ENCODE measurements at places on chromosomes 7 and 10.

DNA sequence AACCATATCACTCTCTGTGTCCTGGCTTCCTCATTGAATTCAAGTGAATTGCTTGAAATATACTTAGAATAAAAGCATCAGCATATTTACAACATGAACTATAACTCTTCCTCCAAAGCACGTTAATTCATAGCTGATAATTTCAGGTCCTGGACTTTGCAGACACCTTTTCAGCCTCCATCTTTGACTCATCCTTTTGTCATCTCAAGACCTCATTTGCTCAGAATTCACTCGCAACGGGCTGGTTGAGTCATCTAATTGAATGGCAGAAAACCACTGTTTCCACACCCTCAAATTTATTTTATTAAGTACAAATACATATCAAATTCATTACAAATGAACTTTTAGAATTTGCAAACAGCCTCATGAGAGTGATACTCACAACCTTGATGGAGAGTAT is 545.7 kb downstream of the GATA3 start:
- no peaks in the 10 kb centered on the region for H3K36me3 ChIP-seq
- no peak for DNase-seq
- peaks cover 4% of the 10 kb centered on the region for H3K27me3 ChIP-seq

- no peak overlapping the region for H3K27ac ChIP-seq
- DNase-seq: no peak
- peaks cover under 1% of the 10 kb centered on the region for H3K4me1 ChIP-seq
These were observed 9.4 kb upstream of the ANKRD1 start for GRCh38 chr10:90930070-90930837.

DNA sequence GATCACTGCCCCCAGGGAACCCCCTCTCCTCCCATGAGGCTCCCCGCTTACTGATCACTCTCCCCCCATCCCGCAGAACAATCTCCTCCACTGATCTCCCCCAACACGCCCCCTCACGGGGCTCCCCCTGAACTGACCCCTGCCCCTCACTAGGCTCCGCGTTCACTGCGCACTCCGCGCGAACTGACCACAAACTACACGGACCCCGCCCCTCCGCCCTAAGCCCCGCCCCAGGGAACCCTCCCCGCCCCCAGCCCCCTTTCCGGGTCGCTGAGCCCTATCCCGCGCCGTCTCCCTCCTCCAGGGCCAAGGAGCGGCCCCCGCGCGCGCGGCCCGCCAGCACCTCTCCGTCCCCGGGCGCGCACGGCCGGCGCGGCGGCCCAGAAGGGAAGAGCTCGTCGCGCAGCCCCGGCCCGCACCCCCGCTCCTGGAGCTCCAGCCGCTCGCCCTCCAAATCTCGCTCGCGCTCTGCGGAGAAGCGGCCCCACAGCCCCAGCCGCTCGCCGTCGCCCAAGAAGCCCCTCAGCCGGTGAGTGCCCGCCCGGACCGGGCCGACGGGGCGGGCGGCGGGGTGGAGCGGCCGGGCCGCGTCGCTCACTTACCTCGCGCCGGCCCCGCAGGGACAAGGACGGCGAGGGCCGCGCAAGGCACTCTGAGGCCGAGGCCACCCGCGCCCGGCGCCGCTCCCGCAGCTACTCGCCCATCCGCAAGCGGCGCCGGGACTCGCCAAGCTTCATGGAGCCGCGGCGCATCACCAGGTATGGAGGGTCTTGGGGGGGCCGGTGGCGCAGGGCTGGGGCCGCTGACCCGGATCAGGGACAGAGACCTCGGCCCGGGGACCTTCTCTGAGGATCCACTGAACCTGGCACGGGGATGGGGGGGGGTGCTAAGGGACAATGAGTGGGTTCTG is 19.9 kb upstream of the HSPB1 start:
- no peaks in the 10 kb centered on the region for H3K36me3 ChIP-seq
- H3K27ac ChIP-seq: no peak overlapping the region
- DNase-seq: no peak

DNA sequence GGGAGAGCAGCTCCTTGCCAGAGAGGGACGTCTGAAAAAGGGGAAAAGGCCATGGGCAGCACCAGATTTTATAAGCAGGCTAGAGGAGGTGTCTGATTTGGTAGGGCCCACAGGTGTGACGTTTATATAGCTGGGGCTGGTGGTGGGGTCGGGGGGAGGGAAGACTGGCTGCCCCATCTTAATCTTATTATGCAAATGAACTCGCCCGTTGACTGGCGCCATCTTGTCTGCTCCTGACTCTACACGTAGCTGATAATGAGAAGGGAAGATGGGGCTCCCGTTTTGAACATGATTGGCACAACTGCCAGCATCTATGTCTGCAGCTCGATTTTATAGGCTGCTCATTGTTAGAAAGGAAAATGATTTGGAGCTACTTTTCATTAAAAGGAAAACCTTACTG is 28.6 kb upstream of the CADPS2 start:
- H3K4me1 ChIP-seq: no peaks in the 10 kb centered on the region
- no peak for DNase-seq
- no peaks in the 10 kb centered on the region for H3K36me3 ChIP-seq
- no peak overlapping the region for H3K27ac ChIP-seq
- no peaks in the 10 kb centered on the region for H3K27me3 ChIP-seq

GRCh38 chr10:52571516-52572182 is 200.9 kb downstream of the MBL2 start:
- no peak overlapping the region for H3K27ac ChIP-seq
- H3K4me3 ChIP-seq: no peak overlapping the region
- H3K27me3 ChIP-seq: no peaks in the 10 kb centered on the region
- H3K4me1 ChIP-seq: no peaks in the 10 kb centered on the region
- DNase-seq: no peak
- no peaks in the 10 kb centered on the region for H3K36me3 ChIP-seq

- H3K27me3 ChIP-seq: peaks cover 69% of the 10 kb centered on the region
- peak overlapping the region; percentile 65 for H3K4me3 ChIP-seq
- no peaks in the 10 kb centered on the region for H3K36me3 ChIP-seq
- DNase-seq: no peak
- peaks cover 8% of the 10 kb centered on the region for H3K4me1 ChIP-seq
- no peak overlapping the region for H3K27ac ChIP-seq
These were observed 1.8 kb upstream of the GLI3 start for GRCh38 chr7:42238709-42239366.

DNA sequence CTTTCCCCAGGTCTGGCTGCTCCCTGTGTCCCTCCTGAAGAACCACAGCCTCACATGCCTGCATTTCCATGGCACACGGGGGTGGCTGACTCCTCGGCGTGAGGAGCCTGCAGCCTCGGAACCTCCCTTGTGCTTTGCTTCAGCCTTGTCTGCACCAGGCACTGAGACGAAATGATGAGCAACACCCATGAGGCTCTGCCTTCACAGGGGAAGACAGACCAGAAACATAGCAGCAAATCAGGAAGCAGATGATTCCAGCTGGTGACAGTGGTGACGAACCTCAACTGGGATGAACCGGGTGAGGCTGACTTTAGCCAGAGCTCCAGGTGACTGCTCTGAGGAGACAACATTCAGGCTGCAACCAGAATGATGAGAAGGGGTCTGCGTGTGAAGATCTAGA is 84.5 kb upstream of the SMNDC1 start:
- DNase-seq: no peak
- H3K27me3 ChIP-seq: no peaks in the 10 kb centered on the region
- no peak overlapping the region for H3K4me3 ChIP-seq
- peaks cover 39% of the 10 kb centered on the region for H3K4me1 ChIP-seq
